ENCODE measurements at places on chromosomes 3 and 15. TPM values are rescaled to one million over a fixed set of nuclear protein-coding genes. Genes with fewer than 3 reads are reported as not detected.

GRCh38 chr3:82055792-82056191 lies 294.3 kb upstream of the GBE1 start:
- H3K27ac ChIP-seq = no peak overlapping the region
- H3K27me3 ChIP-seq = no peaks in the 10 kb centered on the region
- no peak for DNase-seq
- no peaks in the 10 kb centered on the region for H3K36me3 ChIP-seq
- H3K4me3 ChIP-seq = no peak overlapping the region

- no peak for DNase-seq
- H3K27me3 ChIP-seq = no peaks in the 10 kb centered on the region
- H3K4me3 ChIP-seq = no peak overlapping the region
- H3K27ac ChIP-seq = no peak overlapping the region
Observed at GRCh38 chr3:13214847-13215472, 141.7 kb upstream of the IQSEC1 start.

GRCh38 chr3:177057768-177058167 lies 139.5 kb downstream of the TBL1XR1 start:
- H3K4me3 ChIP-seq = no peak overlapping the region
- peaks cover 38% of the 10 kb centered on the region for H3K4me1 ChIP-seq
- H3K27ac ChIP-seq = no peak overlapping the region
- DNase-seq = peak; percentile 19

- no peak overlapping the region for H3K27ac ChIP-seq
- H3K4me3 ChIP-seq = no peak overlapping the region
- peaks cover 2% of the 10 kb centered on the region for H3K27me3 ChIP-seq
- no peaks in the 10 kb centered on the region for H3K36me3 ChIP-seq
- no peaks in the 10 kb centered on the region for H3K4me1 ChIP-seq
- no peak for DNase-seq
Observed at GRCh38 chr15:101049856-101050622, 130.9 kb downstream of the LRRK1 start.

DNA sequence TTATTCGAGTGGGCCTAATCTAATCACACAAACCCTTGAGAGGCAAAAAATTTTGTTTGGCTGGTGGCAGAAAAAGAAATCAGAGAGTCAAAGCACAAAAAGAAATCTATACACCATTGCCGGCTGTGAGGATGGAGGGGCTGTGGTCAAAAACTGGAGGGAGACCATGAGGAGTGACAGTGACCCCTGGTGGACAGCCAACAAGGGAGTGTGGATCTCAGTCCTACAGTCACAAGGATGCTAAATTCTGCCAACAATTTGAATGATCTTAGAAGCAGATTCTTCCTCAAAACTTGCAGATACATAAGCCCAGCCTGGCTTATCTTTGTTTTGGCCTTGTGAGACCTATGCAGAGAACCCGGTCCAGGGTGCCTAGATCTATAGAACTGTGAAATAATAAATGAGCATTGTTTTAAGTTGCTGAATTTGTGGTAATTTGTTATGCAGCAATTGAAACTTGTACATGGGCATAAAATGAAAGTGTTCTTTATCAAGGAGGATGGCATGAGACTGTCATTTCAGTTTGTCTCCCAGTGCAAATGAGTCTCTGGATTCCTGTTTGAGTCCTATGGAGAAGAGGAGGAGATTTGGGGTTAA lies 103.0 kb upstream of the ARHGEF26 start:
- peaks cover 21% of the 10 kb centered on the region for H3K27me3 ChIP-seq
- DNase-seq = no peak
- no peaks in the 10 kb centered on the region for H3K4me1 ChIP-seq
- H3K27ac ChIP-seq = no peak overlapping the region
- no peak overlapping the region for H3K4me3 ChIP-seq

- H3K27me3 ChIP-seq = peaks cover 33% of the 10 kb centered on the region
- peaks cover 4% of the 10 kb centered on the region for H3K36me3 ChIP-seq
- H3K4me3 ChIP-seq = no peak overlapping the region
- peaks cover 25% of the 10 kb centered on the region for H3K4me1 ChIP-seq
- no peak overlapping the region for H3K27ac ChIP-seq
Observed at GRCh38 chr15:69786136-69786701, 311.5 kb downstream of the TLE3 start.

GRCh38 chr3:194001728-194002459 lies 134.1 kb upstream of the HES1 start:
- H3K4me1 ChIP-seq = peaks cover 7% of the 10 kb centered on the region
- no peak overlapping the region for H3K4me3 ChIP-seq
- peak overlapping the region; percentile 62 for H3K27ac ChIP-seq
- H3K27me3 ChIP-seq = peaks cover 22% of the 10 kb centered on the region

DNA sequence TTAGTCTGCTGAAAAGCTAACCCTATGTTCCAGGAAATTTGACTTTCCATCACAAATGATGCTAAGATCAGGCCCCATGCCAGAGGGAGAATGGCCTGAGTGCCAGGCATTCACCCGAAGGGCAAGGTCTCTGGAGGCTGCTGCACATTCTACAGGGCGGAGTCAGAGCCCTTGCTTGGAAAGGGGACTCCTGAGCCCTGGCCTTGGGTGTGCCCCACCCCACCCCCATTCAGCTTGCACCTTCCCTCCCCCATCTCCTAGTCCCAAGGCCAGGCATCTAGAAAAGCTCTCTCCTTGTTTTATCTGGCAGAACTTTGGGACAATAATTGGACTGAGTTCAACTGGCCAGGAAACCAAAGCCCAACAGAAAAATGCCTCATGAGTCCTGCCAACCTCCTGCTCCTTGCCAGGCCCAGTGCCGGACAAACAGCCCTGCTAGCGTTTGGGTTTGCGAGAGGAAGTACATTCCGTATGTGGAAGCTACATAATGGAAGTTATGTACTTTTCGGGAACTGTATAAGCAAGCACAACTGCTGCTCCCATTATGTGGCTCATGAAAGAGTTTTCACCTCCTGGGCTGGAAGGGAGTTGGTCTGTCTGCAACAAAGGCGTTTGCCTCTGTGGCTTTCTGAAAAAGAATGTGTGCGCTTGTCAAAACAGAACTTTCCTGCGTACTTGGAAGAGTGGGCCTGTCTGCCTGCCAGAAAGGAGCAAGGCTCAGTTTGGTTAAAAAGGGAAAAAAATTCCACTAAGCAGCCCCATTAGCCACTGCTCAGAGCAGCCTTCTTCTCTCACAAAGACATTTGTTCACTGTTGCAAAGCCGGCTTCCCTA lies 321.5 kb upstream of the CTNNB1 start:
- no peak overlapping the region for H3K4me3 ChIP-seq
- H3K4me1 ChIP-seq = no peaks in the 10 kb centered on the region
- H3K36me3 ChIP-seq = no peaks in the 10 kb centered on the region
- no peak overlapping the region for H3K27ac ChIP-seq
- DNase-seq = no peak

DNA sequence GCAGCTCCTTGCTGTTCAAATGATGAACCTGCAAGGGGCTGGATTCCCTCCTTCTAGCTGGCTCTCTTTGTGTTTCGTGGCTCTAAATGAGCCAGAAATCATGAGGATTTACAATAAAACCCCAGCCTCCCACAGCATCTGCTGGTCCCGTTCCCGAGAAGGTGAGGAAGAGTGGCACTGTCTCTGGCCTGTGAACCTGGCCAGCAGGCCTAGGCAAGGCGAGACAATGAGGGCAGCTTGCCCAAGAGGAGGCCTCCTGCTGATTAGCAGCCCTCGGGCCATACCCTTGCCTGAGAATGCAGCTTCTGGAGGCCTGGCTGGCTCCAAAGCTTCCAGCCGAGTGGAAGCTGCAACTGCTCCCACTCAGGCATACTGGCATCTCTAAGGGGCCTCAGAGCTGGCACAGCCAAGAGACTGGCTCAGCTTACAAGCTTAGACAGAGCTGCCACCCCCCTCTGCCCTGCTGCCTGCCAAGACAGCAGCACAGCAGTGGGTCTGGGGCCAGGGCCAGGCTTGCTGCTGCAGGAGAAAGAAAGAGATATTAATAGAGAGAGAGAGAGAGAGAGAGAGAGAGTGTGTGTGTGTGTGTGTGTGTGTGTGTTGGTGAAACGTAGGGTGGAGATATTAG lies 76.5 kb downstream of the HMG20A start:
- peaks cover 19% of the 10 kb centered on the region for H3K4me1 ChIP-seq
- H3K27me3 ChIP-seq = no peaks in the 10 kb centered on the region
- no peak for DNase-seq
- no peak overlapping the region for H3K4me3 ChIP-seq

GRCh38 chr3:60365360-60365759 lies 885.9 kb downstream of the FHIT start:
- H3K27me3 ChIP-seq = peaks cover 7% of the 10 kb centered on the region
- H3K36me3 ChIP-seq = peaks cover 21% of the 10 kb centered on the region
- no peak for DNase-seq
- H3K4me3 ChIP-seq = no peak overlapping the region
- no peak overlapping the region for H3K27ac ChIP-seq

GRCh38 chr15:25939122-25939521 lies 76.0 kb upstream of the ATP10A start:
- H3K4me1 ChIP-seq = no peaks in the 10 kb centered on the region
- H3K27ac ChIP-seq = no peak overlapping the region

- H3K4me1 ChIP-seq = peaks cover 20% of the 10 kb centered on the region
- H3K27me3 ChIP-seq = peaks cover 13% of the 10 kb centered on the region
- H3K4me3 ChIP-seq = no peak overlapping the region
- DNase-seq = no peak
Observed at GRCh38 chr3:149529099-149529498, 54.6 kb downstream of the TM4SF4 start.

DNA sequence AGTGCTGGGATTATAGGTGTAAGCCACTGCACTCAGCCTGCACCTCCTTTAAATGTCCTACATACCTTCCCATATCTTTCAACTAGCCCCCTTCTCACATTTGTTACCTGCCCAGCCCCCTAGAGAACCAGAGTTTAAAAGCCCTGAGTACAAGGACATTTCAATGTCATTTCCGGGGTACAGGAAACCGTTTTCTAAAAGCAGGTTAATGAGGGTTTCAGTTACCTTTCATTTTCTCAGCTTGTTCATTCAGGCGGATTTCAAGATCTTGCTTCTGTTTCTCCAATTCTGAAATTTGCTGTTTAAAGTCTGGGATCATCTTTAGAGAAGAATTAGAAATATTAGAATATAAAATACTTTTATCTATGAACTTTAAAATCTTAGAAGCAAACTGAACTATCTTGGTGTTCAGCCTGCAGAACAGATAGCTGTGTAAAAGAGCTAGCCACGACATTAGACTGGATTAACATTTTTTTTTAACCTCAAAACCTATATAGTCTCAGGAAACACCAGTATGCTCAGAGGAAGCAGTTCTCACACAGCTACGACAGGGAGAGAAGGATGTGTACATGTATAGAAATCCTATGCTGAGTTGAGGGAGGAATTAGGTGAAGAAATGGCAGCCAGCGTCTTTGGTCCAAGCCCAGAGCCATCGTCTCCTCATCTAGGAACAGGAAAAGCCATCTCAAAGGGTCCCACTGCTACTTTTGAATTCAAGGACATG lies 29.9 kb upstream of the GNB5 start:
- no peaks in the 10 kb centered on the region for H3K36me3 ChIP-seq
- H3K4me1 ChIP-seq = peaks cover 21% of the 10 kb centered on the region
- peak overlapping the region; percentile 85 for H3K27ac ChIP-seq
- no peaks in the 10 kb centered on the region for H3K27me3 ChIP-seq
- peak overlapping the region; percentile 83 for H3K4me3 ChIP-seq

DNA sequence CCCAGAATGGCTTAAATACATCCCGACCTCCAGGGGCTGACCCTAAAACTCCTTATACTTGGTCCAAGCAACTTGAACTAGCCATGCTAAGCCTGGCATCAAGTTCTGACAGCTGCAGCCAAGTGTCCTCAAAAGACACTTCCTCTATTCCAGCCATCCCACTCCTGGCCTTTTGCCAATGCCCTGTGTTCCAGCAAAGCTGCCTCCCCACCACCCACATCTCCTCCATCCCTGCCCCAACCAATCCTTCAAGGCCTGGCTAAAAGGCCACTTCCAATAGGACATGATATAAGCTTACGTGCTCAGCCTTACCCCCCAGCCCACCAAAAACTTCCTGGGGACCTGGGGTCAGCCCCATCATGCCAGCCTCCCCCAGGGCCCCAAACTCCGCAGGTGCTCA lies 40.9 kb downstream of the SEMA3G start:
- peaks cover 15% of the 10 kb centered on the region for H3K4me1 ChIP-seq
- H3K4me3 ChIP-seq = no peak overlapping the region
- H3K27me3 ChIP-seq = no peaks in the 10 kb centered on the region
- H3K27ac ChIP-seq = peak overlapping the region; percentile 72
- DNase-seq = no peak

GRCh38 chr3:88075497-88075896 lies 16.4 kb downstream of the ZNF654 start:
- peak overlapping the region; percentile 30 for H3K27ac ChIP-seq
- DNase-seq = no peak
- peaks cover 63% of the 10 kb centered on the region for H3K4me1 ChIP-seq
- no peak overlapping the region for H3K4me3 ChIP-seq

DNA sequence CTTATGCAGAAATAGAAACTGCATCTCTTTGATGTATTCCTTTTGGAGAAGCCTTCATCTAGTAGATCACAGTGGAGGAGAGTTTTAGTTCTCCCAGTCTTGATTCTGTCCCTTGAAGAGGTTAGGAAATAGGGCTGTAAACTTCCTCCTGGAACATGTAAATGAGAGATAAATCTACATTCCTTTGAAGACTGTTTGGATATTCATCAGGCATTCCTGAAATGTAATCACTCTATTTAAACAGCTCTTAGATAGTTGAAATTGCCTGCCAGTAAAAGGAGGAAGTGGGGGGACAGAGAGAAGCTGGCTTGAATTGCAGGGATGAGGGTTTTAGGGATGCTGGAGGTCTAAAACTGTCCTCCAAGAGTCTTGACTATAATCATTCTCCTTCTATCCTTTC lies 254.3 kb upstream of the LRRC3B start:
- no peaks in the 10 kb centered on the region for H3K4me1 ChIP-seq
- no peak overlapping the region for H3K4me3 ChIP-seq
- no peak for DNase-seq
- no peaks in the 10 kb centered on the region for H3K36me3 ChIP-seq
- H3K27me3 ChIP-seq = no peaks in the 10 kb centered on the region

DNA sequence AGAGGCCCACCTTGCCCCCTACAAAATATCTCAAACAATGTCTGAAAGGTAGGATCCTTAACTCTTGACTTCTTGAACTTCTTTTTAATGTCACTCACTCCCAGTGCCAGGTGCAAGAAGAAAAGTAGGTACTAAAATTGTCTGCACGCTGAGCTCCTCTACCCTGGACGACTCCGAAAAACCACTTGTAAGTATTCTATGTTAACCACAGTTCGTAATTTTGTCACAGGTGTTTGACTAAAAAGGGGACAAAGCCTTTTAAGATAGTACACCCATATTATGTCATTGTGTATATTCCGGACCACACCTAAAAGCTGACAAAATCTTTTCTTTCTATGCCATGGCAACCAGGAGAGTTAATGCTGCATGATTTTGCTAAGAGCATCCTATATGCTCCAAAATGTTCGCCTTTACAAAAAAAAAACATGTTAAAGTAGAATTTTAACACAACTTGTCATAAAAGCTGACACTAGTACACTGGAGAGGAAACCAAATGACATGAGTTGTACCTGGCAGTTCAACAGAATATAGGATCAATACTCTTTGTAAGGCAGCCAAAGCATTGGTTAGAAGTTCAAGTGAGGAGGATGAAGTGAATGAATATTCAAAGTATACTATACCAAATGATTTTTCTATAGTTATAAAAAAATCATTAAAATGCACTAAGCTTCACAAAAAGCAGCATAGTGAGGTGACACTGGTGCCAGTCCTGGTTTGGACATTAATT lies 210.5 kb downstream of the FOXP1 start:
- no peaks in the 10 kb centered on the region for H3K27me3 ChIP-seq
- peak overlapping the region; percentile 62 for H3K4me3 ChIP-seq
- H3K27ac ChIP-seq = peak overlapping the region; percentile 99
- peaks cover 7% of the 10 kb centered on the region for H3K36me3 ChIP-seq
- H3K4me1 ChIP-seq = peaks cover 85% of the 10 kb centered on the region

LRRN1 gene
- 0.66 TPM for polyA plus RNA-seq

DNASE1L3 gene
- polyA plus RNA-seq = not detected

INKA1 gene
- polyA plus RNA-seq = 3.5 TPM

PRR20G gene
- not detected for polyA plus RNA-seq

FNDC3B gene
- polyA plus RNA-seq = 6.5 TPM

SPTSSB gene
- 0.16 TPM for polyA plus RNA-seq
